Skin of body (tissue), 3 donors: ENCODE measurements at places on chromosomes 7 and 10. TPM values are rescaled to one million over a fixed set of nuclear protein-coding genes. Genes with fewer than 3 reads are reported as not detected.

DNA sequence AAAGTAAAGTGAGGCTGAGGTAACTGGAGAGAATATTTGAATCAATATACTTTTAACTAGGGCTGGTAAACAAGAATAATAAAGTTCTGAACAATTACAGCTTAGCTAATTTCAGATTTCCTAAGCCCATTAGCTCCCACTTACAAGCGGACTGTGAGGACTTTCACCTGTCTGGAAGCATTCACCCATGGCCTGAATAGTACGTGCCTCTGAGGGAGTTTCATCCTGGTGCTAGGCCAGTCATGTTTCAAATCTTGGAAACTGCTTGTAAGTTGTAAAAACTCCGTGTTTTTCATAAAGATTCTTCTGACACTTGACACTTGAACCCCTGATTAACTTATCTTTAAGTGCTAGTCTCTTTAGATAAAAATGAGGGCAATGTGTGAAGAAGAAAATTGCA lies 975.2 kb upstream of the GHITM start:
- no peak for DNase-seq

GRCh38 chr10:6363511-6363910 lies 160.8 kb downstream of the PFKFB3 start:
- no peak for DNase-seq

Gene PAPOLB
- 0.30 TPM for total RNA-seq

Gene NME8
- total RNA-seq = 0.79 TPM

- no peak for DNase-seq
These were observed 63.0 kb downstream of the HELLS start for GRCh38 chr10:94608559-94608958.

GRCh38 chr7:10015687-10016086 lies 958.0 kb upstream of the PHF14 start:
- no peak for DNase-seq
